Stimulated activated CD8-positive, alpha-beta memory T cell treated with anti-CD3 and anti-CD28 coated beads, Interleukin-7, amount 100 ng/mL, for 1 hour (primary cell): ENCODE measurements at places on chromosomes 16 and 17.

GRCh38 chr16:69626256-69626655 lies 60.5 kb downstream of the NFAT5 start:
- no peak for DNase-seq

GRCh38 chr17:75821552-75821951 lies 22.7 kb downstream of the UNC13D start:
- no peak for DNase-seq

DNA sequence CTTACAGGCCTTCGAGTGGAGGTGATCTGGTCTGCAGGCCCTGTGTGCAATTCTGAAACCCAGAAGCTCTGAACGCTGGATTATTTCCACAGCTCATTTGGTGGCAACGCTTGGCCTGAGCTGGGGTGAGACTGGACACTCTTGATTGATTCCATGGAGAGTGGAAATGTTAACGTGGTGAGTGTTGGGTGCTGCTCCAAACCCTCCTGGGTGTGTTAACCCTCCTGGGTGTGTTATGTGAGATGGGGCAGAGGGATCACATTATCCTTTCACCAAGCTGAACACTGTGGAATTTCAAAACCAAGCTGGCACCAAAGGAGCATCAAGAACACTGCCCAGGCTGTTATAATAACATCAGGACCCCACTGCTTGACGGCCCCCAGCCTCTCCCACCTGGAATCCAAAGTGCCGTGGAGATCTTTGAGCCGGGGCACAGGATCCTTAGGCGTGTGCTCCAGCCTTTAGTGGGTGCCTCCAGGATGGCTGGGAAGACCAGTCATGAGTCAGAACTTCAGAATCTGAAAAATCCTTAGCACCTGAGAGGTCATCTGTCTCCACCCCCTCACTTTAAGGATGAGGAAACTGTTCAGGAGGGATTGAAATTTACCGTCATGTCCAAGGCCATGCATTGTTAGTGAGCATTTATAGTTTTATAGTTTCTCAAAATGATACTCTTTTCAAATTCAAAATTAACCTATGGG lies 75.0 kb downstream of the RPTOR start:
- no peak for DNase-seq

DNA sequence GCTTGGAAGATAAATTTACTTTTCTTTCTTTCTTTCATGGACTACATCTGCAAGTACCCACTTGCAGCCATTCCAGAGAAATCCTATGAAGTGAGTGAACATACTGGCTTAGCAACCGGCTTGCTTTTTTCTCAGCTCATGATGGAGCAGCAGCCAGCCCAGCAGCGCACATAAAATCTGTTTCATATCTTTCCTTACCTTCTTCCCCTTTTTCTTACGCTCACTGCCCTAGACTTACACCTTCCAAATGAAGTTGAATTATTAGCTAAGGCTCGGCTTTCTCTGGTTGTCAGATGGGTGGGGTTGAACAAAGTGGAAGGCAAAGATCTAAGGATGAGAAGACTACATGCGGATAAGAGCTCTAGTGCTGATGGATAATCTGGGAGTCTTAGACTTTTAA lies 13.9 kb upstream of the ABCA8 start:
- DNase-seq, result no peak

DNA sequence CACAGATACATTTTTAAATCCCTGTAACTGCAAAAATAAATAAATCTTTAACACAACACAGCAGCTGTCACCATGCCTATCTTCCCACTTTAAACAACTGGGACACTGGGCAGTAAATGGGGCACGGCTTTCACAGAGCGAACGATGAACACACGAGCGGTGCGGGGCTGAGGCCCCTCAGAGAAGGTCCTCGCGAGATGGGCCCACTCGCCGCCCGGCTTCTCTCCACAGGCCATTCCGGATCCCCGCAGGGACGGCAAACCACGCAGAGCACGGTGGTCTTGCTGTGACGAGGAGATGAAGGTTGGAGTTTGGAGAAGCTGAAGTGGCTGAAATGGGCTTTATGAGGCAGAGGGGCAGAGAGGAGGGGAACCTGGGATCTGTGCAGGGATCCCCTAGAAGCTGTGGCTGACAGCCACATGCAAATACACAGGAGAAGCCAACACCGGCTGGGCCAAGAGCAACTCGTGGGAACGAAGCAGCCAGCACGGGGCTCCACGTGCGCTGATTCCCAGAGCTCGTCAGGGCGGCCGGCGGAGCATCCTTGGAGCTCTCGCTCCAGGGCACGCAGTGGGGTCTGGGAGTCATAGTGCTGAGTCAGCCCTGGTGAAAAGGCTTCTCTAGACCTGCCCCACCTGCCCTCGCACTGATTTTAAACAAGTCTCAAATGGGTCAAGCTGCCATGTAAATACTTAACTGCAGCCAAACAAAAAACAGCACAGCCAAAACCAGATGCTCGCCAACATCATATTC lies 31.7 kb downstream of the CCDC57 start:
- no peak for DNase-seq

GRCh38 chr17:65918916-65919315 lies 273.0 kb downstream of the CEP112 start:
- no peak for DNase-seq

GRCh38 chr17:17933775-17934174 lies 38.4 kb downstream of the TOM1L2 start:
- DNase-seq, result no peak

GRCh38 chr16:9826656-9827055 lies 355.6 kb downstream of the GRIN2A start:
- no peak for DNase-seq

DNA sequence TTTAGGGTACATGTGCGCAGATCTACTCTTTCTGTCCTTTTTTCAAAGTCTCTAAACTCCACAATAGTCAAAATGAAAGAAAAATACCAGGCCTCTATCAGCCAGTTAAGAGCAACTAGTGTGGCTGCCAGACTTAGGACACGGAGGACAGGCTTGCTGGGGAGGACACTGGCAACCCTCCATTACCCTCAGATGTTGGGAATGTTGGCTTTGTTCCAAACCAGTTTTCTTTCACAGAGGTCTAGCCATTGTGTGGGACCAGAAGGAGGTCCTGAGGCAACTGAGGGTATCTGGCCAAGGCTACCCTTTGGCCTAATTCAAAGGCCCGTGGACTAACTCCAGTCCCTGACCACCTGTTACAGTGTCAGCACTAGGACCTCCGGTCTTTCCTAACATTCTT lies 51.2 kb upstream of the MED9 start:
- no peak for DNase-seq

GRCh38 chr16:70777973-70778406 lies 23.0 kb downstream of the VAC14 start:
- no peak for DNase-seq

DNA sequence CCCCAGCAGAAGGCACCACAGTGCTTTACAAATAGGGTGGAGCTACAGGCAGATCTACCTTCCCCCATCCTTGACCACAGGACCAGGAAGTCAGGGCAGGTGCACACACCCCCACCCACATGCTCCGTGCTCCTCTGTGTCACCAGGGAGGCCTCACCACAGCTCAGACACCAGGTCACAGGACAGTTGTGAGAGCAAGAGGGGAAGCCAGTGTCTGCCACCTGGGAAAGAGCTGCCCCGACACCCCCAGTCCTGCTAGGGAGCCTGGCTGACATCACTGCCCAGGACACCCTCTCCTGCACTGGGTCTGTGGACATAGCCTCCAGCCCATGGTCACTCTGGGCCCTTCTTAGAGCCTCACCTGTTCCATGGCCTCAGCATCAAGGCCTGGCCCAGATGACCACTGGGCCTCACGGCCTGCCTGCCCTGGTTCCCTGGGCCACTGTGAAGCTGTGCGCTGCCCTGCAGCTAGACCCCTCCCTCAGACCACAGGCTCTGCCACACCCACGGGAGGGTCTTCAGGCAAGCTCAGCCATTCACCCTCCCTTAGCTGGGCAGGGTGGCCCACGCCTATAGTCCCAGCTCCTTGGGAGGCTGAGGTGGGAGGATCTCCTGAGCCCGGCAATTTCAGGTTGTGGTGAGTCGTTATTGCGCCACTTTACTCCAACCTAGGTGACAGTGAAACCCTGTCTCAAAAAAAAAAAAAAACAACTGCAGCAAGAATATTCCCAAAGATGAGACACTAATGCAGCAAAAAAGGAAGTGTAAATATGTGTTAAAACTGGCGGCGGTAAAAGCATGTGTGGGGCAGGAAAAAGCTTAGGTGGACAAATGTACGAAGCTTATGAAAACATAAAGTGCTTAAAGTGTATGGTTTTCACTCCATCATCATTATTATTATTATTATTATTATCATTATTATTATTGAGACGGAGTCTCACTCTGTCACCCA lies 14.2 kb downstream of the POLR3K start:
- peak; percentile 15 for DNase-seq

- DNase-seq, result no peak
Observed at GRCh38 chr16:88503374-88503770, 50.3 kb downstream of the ZFPM1 start.

DNA sequence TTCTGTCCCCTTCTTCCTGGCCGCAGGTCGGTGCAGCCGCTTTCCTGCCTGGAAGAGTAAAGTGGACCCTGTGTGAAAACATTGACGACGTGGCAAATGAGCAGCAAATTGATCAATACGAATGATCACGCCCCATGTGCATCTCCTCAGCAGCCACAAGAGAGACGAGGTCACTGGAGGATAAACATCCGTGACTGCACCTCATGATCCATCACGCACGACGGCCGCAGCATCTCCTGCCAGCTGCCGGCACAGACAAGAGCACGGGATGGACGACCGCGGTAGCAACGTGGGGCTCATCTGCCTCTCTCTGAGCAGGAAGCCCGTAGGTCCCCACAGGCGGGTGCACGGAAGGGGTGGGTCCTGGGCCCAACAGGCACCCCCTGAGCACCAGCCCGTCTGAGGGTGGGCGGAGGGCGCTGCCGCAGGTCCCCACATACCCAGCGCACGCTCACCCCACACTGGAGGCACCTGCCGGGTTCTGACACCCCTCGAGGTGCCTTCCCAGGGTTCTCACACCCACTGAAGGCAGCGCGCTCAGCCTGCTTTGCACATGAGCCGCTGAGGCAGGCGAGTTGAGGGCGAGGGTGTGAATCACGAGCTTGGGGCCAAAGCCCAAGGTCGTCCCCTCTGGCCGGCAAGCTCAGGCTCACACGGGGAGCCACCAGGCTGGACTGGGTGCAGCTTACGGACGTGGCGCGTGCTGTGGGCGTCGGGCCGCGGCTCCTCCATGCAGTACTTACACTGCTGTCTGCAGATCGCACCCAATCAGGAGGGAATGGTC lies 12.3 kb upstream of the CDH15 start:
- DNase-seq, result no peak

GRCh38 chr16:85466304-85466700 lies 146.8 kb upstream of the GSE1 start:
- DNase-seq, result no peak

- no peak for DNase-seq
Observed at GRCh38 chr16:30546115-30546514, 11.5 kb upstream of the ZNF747 start.

- DNase-seq, result no peak
Observed at GRCh38 chr17:41748275-41748674, 13.8 kb upstream of the HAP1 start.

- DNase-seq, result no peak
Observed at GRCh38 chr16:57497121-57497520, 10.8 kb upstream of the DOK4 start.

- DNase-seq, result no peak
Observed at GRCh38 chr16:30076276-30076791, 540 bp downstream of the PPP4C start.

DNA sequence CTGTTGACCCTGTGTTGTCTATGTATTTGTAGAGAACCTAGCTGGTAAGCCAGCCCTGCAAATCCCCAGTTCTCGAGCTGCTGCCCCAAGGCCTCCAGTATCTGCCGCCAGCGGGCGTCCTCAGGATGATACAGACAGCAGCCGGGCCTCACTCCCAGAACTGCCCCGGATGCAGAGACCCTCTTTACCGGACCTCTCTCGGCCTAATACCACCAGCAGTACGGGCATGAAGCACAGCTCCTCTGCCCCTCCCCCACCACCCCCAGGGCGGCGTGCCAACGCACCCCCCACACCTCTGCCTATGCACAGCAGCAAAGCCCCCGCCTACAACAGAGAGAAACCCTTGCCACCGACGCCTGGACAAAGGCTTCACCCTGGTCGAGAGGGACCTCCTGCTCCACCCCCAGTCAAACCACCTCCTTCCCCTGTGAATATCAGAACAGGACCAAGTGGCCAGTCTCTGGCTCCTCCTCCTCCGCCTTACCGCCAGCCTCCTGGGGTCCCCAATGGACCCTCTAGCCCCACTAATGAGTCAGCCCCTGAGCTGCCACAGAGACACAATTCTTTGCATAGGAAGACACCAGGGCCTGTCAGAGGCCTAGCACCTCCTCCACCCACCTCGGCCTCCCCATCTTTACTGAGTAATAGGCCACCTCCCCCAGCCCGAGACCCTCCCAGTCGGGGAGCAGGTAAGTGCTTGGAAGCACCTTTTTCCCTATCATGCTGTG lies 23.1 kb upstream of the CDC6 start:
- no peak for DNase-seq

DNA sequence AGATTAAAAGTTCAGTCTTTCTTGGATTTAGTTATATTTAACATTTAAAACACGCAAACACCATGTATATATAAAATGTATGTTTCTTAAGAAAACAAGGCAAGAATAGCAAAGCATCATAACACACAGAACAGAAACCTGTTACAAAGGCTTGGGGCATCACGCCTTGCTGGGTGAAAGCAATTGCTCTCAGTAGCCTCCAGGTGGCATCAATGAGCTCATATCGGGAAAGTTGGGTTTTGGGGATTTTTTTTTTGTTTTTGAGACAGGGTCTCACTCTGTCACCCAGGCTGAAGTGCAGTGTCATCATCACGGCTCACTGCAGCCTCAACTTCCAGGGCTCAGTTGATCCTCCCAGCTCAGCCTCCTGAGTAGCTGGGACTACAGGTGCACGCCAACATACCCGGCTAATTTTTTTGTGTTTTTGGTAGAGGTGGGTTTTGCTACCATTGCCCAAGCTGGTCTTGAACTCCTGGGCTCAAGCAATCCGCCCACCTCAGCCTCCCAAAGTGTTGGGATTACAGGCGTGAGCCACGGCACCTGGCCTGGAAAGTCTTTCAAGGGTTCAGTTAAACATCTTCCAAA lies 56.9 kb downstream of the CYB5D2 start:
- no peak for DNase-seq

- no peak for DNase-seq
Observed at GRCh38 chr17:40456396-40456951, 13.2 kb downstream of the IGFBP4 start.

GRCh38 chr16:15031179-15031578 lies 24.7 kb downstream of the NTAN1 start:
- DNase-seq, result no peak

DNA sequence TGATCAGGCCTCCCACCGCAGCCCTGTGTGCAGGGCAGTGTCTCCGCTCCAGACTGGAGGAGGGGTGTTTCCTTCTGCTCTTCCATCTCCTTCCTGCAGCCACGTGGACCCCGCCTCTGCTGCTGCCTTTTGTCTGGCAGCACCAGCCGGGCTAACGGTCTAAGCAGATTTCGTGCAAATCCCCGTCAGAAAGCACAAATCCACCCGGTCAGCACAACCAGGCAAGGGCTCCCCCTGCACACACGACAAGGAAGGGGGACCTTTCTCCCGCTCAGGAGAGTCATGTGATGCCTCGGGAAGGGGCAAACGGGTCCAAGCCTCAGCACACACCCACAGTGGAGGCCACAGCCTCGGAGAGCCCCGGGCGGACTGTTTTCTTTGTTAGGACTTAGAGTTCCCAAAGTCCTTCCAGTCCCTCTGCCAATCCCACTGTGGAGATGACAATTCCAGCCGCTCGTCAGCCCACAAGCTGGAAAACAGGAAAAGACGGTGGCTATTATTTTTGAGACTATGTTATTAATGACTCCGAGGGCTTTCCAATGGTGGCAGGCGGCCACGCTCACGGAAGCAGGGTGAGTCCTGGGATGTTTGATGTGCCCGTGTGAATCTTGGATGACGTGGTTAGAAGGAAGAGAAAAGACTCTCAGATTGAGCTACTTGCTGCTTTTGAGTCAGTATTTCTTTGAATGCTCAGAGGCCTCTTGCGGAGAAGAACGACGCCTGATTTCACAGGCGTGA lies 22.5 kb upstream of the MEAK7 start:
- DNase-seq, result no peak
